ENCODE measurements at places on chromosomes 12 and 14. TPM values are rescaled to one million over a fixed set of nuclear protein-coding genes. Genes with fewer than 3 reads are reported as not detected.

GRCh38 chr12:104446646-104447421, 9.9 kb upstream of the CHST11 start:
- no peak for DNase-seq

- no peak for DNase-seq
Measured at GRCh38 chr12:67161322-67161918, 107.7 kb upstream of the CAND1 start.

GRIP1 gene
- total RNA-seq = 2.5 TPM

TMEM106C gene
- 73.1 TPM for total RNA-seq

INSM2 gene
- total RNA-seq = 0.47 TPM

DNA sequence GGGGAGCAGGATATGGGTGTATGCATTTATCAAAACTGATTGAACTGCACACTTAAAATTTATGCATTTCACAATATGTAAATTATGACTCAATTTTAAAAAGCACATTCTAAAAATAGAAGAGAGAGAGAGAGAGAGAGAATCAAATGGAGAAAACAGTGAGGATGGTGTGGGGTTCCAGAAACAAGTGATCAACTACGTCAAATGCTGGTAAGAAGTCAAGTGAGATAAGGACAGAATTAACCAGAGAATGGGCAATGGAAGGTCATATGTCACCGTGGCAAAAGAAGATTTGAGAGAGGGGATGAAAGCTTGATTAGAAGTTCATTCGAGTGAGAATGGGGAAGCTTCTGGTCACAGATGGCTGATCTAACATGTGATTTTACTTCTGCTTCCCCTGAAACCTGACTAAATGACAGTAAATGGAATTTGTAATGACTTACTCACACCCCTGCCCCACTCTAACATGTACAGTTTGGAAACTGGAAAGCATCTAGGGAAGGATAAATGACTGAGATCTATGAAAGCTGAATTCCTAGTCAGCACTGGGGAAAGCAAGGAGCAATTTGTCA, 276.5 kb upstream of the AMIGO2 start:
- no peak for DNase-seq

DNA sequence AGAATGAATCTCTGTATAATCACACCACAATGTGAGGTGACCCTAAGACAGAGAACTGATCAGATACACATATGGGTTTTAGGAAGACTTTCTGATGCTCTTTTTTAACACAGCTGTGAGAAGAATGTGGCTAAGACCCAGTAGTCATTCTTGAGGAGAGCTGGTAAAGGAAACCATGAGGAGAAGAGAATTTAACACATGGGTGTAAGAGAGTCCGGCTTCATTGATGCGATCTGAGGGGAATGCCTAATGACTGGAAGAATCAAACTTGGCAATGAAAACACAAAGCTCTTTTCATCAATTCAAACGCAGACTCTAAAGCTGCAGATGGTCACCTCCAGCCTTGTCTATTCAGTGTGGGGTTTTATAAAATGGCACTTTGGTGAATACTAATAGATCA, 79.3 kb downstream of the FOXA1 start:
- no peak for DNase-seq

DNA sequence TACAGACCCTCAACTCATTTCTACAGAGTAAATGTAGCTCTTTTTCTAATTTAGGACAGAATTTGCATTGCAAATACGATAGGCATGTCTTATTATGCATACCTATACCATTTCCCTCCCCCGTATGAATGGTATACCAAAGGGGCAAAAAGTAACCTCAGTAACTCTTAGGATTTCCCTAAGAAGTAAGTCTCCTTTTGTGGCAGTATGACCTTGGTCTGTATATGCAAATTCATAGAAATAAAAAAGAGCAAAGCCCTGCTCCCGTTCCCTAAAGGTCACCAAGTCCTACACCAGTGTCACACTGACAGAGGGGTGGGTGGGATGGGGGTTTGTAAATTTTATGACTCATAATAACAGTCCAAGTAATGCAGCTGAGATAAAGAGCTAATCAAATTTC, 365.8 kb upstream of the CCDC196 start:
- no peak for DNase-seq

PRR4 gene
- total RNA-seq = 2.5 TPM

- no peak for DNase-seq
Measured at GRCh38 chr12:63870838-63871237, 26.3 kb downstream of the SRGAP1 start.

DNA sequence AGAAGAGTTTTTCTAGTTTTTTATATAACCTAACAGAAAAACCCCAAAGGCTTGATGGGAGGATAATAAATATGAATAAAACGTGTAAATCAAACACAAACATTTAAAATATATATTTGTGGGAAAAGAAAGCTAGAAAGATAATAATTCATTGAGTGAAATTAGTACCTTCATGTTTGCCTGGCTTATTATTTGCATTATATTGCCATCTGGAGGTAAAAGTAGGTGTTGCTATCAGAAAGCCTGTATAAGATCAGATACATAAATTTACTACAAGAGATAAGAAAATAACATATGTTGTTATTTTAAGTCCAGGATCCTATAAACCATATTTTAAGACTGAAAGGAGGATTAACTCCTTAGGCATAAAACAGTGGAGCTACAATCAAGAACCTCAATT, 77.7 kb downstream of the NTS start:
- no peak for DNase-seq

RTL1 gene
- not detected for total RNA-seq

All from omental fat pad (tissue), 4 donors.